ENCODE measurements at places on chromosomes 2 and 18.

GRCh38 chr2:50838316-50838715, 193.6 kb downstream of the NRXN1 start:
- no peak for DNase-seq

- DNase-seq, result peak; percentile 3
Observed at GRCh38 chr2:99488539-99489062, 1.2 kb downstream of the REV1 start.

- no peak for DNase-seq
Observed at GRCh38 chr2:75751360-75751759, 40.6 kb upstream of the GCFC2 start.

GRCh38 chr2:81505586-81505985, 1201.0 kb upstream of the LRRTM1 start:
- DNase-seq, result no peak

- DNase-seq, result peak; percentile 20
Observed at GRCh38 chr2:171432969-171433762, 624 bp downstream of the METTL8 start.

DNA sequence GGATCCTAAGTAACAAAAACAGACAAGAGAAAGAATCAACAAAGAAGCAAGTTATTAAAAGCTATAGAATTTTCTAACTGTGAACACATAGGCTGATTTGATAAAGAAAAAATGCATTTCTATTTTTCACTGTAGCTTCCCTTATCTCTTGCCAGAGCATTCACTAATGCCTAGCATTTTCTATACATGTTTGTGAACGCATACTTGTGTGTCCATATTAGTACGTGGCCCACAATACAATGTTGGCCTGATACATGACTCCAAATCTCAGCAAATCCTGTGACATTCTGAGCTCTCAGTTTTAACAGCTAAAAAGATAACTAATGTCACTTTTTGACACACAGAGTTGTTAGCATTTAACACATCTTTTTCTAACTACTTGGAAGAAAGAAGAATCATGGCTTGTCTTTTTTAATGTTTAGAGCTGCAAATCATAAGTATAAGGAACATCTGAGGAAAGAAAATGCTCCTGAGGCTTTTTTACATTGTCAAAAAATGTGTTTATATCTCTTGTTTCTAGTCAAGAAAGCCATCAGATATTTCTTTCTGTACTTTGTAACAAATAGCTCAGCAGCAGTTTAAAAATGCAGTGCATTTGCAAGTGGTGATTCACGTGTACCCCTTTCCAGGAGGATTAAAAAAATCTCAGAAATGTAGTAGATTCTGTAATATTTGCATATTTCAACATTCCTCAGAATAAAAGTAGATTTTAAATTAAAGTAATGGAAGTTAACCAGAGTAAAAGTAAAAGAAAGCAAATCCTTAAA, 1646.8 kb upstream of the TMEFF2 start:
- DNase-seq, result peak; percentile 21

- no peak for DNase-seq
Observed at GRCh38 chr2:231356466-231356844, 39.1 kb upstream of the B3GNT7 start.

DNA sequence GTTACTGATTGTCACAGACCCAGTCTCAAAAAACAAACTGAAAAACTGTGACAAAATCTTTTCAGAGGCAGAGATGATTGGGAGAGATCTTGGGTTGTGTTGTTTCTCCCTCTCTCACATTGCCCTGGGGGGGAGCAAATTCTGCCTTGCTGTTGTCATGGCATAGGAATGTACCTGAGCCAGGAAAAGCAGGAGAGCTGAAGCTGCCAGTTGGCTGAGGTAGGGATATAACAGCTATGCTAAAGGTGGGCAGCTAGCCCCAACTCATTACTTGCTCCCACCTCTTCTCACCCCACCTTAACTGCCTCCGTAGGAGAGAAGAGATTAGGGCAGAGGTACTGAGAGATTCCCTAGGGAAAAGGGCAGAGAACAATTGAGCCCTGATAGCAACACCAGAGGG, 299.3 kb downstream of the OSR1 start:
- no peak for DNase-seq

- DNase-seq, result peak; percentile 96
Observed at GRCh38 chr18:49725809-49726674, 87.3 kb downstream of the ACAA2 start.

- DNase-seq, result no peak
Observed at GRCh38 chr2:239884051-239884405, 141.1 kb downstream of the NDUFA10 start.

DNA sequence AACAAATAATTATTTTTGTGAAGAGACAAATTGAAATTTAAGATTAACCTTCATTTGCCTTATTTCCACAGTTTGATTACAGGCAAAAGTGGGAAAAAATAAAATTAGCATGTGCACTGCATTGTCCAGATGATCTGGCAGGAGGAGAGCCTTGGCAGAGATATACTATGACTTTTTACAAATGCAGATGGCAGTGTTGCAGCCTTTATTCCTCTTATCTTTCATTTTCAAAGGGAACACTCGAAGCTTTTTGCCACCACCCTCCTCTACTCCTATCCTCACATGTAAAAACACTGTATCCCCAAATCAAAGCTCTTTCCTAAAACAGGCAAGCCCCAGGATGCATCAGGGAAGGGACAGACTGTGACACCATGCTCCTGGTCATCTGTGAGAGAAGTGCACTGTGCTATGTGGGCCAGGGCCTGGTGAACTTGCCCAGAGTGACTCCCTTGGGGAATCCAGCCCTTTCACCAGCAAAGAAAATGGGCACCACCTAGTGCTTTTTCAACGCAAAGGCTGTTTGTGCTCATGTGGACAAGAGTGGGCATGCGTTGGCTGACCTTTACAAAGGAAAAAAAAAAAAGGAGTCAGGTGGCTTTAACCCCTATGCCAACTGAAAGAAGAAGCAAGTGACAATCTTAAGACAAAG, 74.7 kb upstream of the ETAA1 start:
- peak; percentile 71 for DNase-seq

- DNase-seq, result no peak
Observed at GRCh38 chr2:77101796-77102452, 420.3 kb downstream of the LRRTM4 start.

- no peak for DNase-seq
Observed at GRCh38 chr18:31129398-31130115, 27.3 kb upstream of the DSC2 start.

- no peak for DNase-seq
Observed at GRCh38 chr18:57050310-57050949, 96.5 kb upstream of the BOD1L2 start.

- no peak for DNase-seq
Observed at GRCh38 chr2:96253006-96253405, 12.8 kb downstream of the TMEM127 start.

DNA sequence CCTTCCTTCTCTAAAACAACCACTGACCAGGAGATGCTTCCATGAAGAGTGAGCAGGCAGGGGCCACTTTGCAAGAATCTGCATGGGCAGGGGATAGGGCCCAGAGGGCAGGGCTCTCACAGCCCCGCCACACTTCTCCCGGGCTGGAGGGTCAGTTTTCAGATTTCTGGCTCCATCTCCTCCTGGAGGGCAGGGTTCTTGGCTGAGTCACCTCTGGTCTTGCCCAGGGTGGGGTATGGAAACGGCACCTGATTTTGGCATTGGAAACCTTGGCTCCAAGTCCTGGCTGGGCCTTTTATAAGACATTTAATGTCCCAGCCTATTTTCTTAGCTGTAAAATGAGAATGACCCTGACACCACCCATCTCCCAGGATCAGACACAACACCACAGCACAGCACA, 27.6 kb upstream of the ASPRV1 start:
- DNase-seq, result no peak

DNA sequence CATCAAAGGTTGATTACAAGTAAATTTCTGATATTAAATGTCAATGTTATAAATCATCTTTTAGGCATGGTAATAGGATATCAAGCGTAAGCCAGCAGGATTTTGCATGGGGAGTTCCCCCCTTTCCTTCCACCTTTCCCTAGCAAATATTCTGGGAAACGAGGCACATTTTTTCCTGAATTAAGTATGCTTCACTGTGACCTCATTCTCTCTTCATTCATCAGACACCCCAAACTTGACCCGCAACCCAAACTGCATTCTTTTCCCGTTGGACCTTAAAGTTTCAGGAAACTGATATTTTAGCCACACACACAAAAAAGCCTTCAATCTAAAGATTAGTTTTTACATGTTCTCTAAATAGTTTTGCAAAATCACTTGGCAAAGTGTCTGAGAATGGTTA, 214.5 kb upstream of the CTAGE1 start:
- DNase-seq, result no peak

GRCh38 chr2:42172020-42172419, 2.9 kb downstream of the EML4 start:
- no peak for DNase-seq

GRCh38 chr2:150880986-150881385, 380.7 kb downstream of the RBM43 start:
- no peak for DNase-seq

DNA sequence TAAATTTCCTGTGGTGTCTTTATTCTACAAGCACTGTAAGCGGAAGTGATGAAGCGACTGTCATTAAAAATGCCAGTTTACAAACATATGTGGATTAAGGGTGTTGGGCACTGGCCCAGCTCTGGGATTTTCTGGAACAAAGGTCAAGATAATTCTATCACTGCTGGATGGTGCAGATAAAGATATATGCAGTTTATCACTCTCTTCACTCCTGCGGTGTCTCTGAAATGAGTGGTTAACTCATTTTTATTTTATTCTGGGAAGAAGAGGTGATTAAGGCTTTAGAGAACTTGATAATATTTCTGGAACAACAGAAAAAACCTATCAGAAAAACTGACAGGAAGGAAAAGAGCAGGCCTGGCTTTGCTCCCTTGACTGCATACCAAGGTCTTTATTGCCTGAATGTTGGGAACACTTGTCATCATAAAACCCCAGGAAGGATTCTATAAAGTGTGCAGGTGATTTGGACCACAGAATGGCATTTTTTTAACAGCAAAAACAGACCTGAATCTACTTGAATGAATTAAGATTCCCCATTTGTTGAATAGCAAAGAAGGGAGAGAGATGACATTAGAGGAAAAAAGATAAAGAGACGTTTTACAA, 32.4 kb downstream of the ABCB11 start:
- DNase-seq, result no peak

- no peak for DNase-seq
Observed at GRCh38 chr2:111118481-111118980, 2.2 kb upstream of the BCL2L11 start.

DNA sequence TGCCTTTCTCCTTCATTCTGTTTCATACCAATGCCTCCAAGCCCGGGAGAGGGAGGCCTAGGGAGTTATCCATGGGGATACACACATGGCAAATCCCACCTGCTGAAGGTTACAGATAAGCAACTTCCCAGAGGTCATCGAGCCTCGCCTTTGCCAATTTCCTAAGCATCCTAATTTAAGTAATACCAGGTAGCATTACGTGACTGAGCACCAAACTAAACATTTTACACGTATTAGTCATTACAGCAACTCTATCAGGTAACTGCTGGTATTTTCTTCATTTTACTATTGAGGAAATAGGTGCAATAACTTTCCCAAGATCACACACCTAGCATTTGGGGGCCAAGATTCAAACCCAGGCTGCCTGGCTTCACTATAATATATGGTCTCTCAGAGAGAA, 30.1 kb upstream of the BZW1 start:
- no peak for DNase-seq

- DNase-seq, result no peak
Observed at GRCh38 chr2:136248907-136249306, 131.0 kb upstream of the CXCR4 start.

- no peak for DNase-seq
Observed at GRCh38 chr18:47931718-47932103, 1.3 kb upstream of the SMAD2 start.

Measured in fibroblast of gingiva (primary cell).